ENCODE measurements at places on chromosomes 2 and 18. TPM values are rescaled to one million over a fixed set of nuclear protein-coding genes. Genes with fewer than 3 reads are reported as not detected.

AGXT gene
- polyA plus RNA-seq = 157 TPM

DNA sequence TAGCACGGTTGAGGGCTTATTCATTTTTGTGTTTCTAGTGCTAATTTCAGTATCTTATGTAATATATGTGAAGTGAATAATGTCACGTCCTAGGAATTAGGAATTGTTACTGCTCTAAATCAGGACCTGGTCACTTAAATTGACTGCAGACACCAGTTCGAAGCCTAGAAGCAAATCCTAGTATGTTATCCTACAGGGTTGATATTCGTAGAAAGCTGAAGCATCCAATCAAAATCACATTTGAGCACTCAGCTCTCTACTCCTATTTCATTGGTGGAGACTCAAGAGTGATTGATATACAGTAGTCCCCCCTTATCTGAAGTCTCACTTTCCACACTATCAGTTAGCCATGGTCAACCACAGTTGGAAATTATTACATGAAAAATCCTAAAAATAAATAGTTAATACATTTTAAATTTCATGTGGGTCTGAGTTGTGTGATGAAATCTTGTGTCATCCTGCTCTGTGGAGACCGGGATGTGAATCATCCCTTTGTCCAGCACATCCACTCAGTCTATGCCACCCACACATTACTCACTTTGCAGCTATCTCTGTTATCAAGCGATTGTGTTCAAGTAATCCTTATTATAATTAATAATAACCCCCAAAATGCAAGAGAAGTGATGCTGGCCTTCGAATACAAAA is 35.2 kb upstream of the SCN9A start:
- DNase-seq = no peak

- DNase-seq = peak; percentile 59
Measured at GRCh38 chr2:109264595-109265328, 135.8 kb downstream of the SH3RF3 start.

DNA sequence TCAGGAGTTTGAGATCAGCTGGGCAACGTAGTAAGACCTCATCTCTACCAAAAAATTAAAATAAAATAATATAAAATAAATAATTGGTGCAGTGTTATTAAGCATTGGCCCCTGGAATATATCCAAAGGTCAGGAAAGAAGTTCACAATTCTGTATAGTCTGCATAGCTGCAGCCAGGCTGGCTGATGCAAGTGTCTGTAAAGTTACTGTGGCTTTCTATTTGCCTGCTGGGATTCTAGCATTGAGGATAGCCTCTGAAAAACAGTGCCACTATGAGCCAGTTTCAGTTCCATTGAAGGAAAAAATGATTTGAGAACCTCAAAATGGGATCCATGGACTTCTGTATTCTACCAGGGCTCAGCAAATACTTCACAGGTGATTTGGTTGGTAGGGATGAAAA is 208.6 kb downstream of the PARD3B start:
- no peak for DNase-seq

DNA sequence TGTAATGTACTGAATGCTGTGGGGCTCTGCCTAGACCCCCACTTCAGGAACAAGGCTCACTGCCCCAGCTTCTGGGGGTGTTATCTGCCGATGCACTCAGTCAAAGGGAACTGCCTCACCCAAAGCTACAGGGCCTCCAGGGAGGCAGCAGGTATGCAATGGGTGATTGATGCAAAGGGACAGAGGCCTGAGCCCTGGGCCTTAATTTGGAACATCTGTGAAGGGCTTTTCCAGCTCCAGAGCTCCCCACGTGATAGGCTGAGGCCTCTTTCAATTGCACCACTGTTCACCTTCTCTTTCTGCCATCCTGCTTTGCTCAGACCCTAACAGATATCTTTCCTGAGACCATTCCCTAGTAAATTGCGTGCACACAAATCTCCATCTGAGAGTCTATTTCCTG is 131.0 kb downstream of the ATL2 start:
- DNase-seq = no peak

GRCh38 chr2:58133395-58133794 is 86.8 kb downstream of the VRK2 start:
- no peak for DNase-seq

- no peak for DNase-seq
Measured at GRCh38 chr2:213227458-213227857, 56.8 kb upstream of the SPAG16 start.

- no peak for DNase-seq
Measured at GRCh38 chr2:236082061-236082460, 86.1 kb downstream of the GBX2 start.

DNA sequence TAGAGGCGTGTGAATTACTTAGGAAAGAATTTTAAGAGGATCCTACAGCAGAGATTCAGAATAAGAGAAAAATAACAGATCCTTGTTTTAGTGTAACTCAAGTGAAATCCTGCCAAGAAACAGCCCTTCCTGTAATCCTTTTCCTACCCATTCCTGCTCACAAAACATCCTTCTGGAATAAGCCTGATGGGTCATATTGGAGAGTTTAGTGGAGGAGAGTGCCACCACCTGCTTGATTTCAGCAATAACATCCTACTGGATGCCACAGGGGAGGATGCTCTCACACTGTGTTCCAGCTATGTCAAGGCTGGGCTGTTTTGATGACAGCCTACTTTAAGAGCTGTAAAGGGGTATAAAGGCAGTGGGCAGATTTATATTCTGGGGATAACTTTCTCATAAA is 54.8 kb upstream of the CCDC178 start:
- peak; percentile 64 for DNase-seq

- DNase-seq = no peak
Measured at GRCh38 chr2:151916632-151917031, 88.4 kb upstream of the ARL5A start.
